Stimulated activated naive B cell treated with anti-CD40 and anti-IgM and Interleukin-4, amounts not matched to agents 10 μg/mL and 1 μg/mL and 100 μg/mL, for 72 hours (primary cell): ENCODE measurements at places on chromosomes 2 and 18.
A peak's percentile ranks its signal among the peaks of the same experiment; 100 is the strongest.

GRCh38 chr2:128488434-128488833 lies 169.8 kb upstream of the HS6ST1 start:
- H3K4me3 ChIP-seq: no peak overlapping the region
- DNase-seq: no peak
- peaks cover 23% of the 10 kb centered on the region for H3K4me1 ChIP-seq
- no peak overlapping the region for H3K27ac ChIP-seq
- H3K27me3 ChIP-seq: peaks cover 26% of the 10 kb centered on the region
- H3K36me3 ChIP-seq: no peaks in the 10 kb centered on the region

- H3K36me3 ChIP-seq: no peaks in the 10 kb centered on the region
- no peak for DNase-seq
- no peaks in the 10 kb centered on the region for H3K4me1 ChIP-seq
- no peak overlapping the region for H3K4me3 ChIP-seq
- no peak overlapping the region for H3K27ac ChIP-seq
Measured at GRCh38 chr2:11065833-11066485, 89.3 kb upstream of the SLC66A3 start.

GRCh38 chr2:60497500-60497899 lies 56.0 kb downstream of the BCL11A start:
- no peak for DNase-seq
- peak overlapping the region; percentile 98 for H3K27ac ChIP-seq
- peak overlapping the region; percentile 63 for H3K4me3 ChIP-seq
- H3K27me3 ChIP-seq: no peaks in the 10 kb centered on the region

DNA sequence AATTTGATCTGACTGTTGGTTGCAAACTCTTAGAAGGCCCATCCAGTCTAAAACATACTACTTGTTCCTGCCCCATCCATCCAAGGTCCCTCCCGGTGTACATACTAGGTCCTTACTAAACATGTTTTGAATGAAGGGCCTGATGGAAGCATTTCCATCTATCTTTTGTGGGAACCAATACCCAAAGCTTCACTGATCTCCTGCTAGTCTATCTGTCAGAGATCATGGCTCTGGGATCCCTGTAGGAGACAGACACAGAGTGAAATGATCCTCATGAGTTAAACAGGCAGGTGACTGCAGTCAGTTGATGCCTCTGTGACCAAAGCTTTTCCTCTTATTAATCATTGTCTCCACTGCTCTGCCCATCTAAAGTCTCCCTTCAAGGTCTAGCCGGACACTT lies 115.0 kb downstream of the ST6GAL2 start:
- H3K27me3 ChIP-seq: peaks cover 6% of the 10 kb centered on the region
- no peak overlapping the region for H3K4me3 ChIP-seq
- H3K4me1 ChIP-seq: no peaks in the 10 kb centered on the region
- no peak overlapping the region for H3K27ac ChIP-seq

DNA sequence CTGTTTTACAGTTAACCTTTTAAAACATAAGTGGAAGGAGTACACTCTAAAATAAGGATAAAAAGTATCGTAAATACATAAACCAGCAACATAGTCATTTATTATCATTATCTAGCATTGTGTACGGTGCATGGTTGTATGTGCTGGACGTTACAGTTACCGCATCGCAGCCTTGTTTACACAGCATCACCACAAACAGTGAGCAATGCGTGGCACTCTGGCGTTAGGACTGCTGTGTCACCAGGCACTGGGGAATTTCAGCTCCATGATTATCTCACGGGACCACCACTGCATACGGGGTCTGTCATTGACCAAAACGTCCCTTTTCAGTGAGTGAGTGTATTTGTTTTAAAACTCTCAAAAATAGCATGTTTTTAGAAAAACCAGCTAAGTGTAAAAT lies 103.0 kb upstream of the SNTG2 start:
- H3K4me3 ChIP-seq: no peak overlapping the region
- no peak for DNase-seq
- peaks cover 9% of the 10 kb centered on the region for H3K27me3 ChIP-seq
- H3K4me1 ChIP-seq: no peaks in the 10 kb centered on the region
- H3K36me3 ChIP-seq: no peaks in the 10 kb centered on the region
- no peak overlapping the region for H3K27ac ChIP-seq

GRCh38 chr2:200749631-200750322 lies 61.9 kb upstream of the BZW1 start:
- H3K27me3 ChIP-seq: no peaks in the 10 kb centered on the region
- H3K27ac ChIP-seq: no peak overlapping the region
- no peaks in the 10 kb centered on the region for H3K36me3 ChIP-seq
- no peak for DNase-seq

DNA sequence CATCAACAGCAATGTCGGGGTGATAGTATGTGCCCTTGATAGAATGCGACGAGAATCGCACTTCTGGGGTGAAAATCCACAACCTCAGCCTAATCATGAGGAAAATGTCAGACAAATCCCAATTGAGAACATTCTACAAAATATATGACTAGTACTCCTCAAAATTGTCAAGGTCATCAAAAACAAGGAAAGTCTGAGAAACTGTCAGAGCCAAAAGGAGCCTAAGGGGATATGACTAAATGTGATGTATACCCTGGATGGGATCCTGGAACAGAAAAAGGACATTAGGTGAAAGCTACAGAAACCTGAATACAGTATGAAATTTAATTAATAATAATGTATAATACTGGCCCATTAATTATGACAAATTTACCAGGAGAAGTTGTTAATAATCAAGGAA lies 7.6 kb upstream of the CACNB4 start:
- H3K4me3 ChIP-seq: no peak overlapping the region
- no peaks in the 10 kb centered on the region for H3K27me3 ChIP-seq
- no peaks in the 10 kb centered on the region for H3K4me1 ChIP-seq
- H3K27ac ChIP-seq: no peak overlapping the region

DNA sequence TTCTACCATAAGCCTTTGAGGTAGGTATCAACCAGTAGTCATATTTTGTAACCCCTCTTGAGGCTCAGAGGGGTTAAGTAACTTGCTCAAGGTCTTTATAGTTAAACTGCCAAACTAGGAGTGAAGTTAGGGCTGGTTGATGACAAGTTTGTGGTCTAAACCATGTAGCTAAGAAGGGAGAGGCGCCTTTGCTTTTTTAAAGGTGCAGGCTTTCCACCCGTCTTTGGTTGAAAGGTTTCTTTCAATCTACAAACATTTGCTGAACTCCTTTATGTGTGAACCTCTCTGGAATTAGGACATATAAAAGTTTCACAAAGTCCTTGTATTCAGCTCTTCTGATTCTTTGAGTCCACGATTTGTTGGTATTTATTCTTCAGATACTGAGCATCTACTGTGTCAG lies 2.4 kb upstream of the MTA3 start:
- no peak for DNase-seq
- H3K27ac ChIP-seq: no peak overlapping the region
- peaks cover 11% of the 10 kb centered on the region for H3K4me1 ChIP-seq
- no peaks in the 10 kb centered on the region for H3K27me3 ChIP-seq
- no peak overlapping the region for H3K4me3 ChIP-seq

GRCh38 chr2:20012282-20013125 lies at the start of gene MATN3:
MATN3 (minus strand) TSS chr2:20012668; CDS start chr2:20012631, 37 bp downstream.
- no peak for DNase-seq
- peaks cover 11% of the 10 kb centered on the region for H3K4me1 ChIP-seq
- H3K36me3 ChIP-seq: no peaks in the 10 kb centered on the region
- H3K27me3 ChIP-seq: peaks cover 31% of the 10 kb centered on the region
- peak within 1 kb of the TSS; percentile 83 for H3K4me3 ChIP-seq

- H3K27ac ChIP-seq: peak overlapping the region; percentile 73
- no peaks in the 10 kb centered on the region for H3K27me3 ChIP-seq
- peaks cover 56% of the 10 kb centered on the region for H3K4me1 ChIP-seq
- no peak overlapping the region for H3K4me3 ChIP-seq
- H3K36me3 ChIP-seq: no peaks in the 10 kb centered on the region
Measured at GRCh38 chr2:112724591-112725525, 4.0 kb downstream of the NT5DC4 start.

DNA sequence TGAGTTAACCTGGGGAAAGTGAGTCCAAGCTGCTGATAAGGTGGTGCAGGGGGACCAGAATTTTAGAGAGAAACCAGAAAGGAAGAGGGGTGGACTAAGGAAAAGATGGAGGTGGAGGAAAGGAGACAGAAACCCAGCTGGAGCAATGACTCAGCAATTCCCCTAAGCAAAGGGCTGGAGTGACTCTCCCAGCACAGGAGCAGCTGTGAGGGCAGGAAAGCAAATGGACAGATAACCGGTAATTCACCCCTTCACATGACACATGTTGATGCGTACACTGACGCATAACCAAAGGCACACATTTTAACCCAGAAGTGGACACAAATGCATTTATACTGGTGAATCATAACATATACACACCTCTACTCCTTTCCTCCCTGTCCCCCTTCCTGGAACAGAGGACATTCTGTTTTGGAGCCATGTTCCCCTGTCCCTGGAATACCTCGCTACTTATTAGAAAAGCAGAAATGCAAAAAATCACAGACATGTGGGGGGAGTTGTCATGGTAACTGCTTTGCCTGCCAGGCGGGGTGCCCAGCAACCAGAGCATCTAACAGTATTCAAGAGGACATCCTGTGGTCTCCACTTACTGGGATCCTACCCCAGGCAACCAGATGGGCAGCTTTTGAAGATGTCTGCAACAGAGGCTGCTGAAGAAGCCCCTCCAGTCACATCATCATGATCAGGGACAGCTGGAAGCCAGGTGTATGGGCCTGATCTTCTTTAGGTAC lies 4.7 kb downstream of the CDK5R2 start:
- H3K4me3 ChIP-seq: no peak overlapping the region
- no peak for DNase-seq
- peaks cover 5% of the 10 kb centered on the region for H3K36me3 ChIP-seq
- H3K27me3 ChIP-seq: peaks cover 55% of the 10 kb centered on the region
- H3K4me1 ChIP-seq: peaks cover 26% of the 10 kb centered on the region
- H3K27ac ChIP-seq: no peak overlapping the region

GRCh38 chr18:26425148-26425531 lies 123.2 kb downstream of the KCTD1 start:
- no peak overlapping the region for H3K27ac ChIP-seq
- no peaks in the 10 kb centered on the region for H3K36me3 ChIP-seq
- no peak overlapping the region for H3K4me3 ChIP-seq
- peaks cover 10% of the 10 kb centered on the region for H3K4me1 ChIP-seq
- no peaks in the 10 kb centered on the region for H3K27me3 ChIP-seq

DNA sequence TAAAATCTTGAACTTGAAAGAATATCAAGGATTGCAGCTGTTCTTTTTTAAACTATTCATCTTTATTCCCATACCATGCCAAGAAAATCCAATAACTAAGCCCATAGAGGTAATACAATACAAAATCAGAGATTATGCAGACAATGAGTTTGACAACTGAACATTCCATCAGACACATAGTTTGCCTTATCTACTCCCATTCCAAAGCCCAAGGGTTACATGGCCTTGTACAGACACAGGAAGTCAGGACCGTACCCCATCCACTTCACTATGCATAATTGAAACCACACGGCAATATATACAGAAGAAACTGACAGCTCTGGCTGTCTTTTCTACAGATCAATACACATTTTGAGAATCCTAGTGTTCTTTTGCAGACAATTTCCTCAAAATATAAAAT lies 181.3 kb downstream of the TMX3 start:
- no peak overlapping the region for H3K27ac ChIP-seq
- H3K4me3 ChIP-seq: no peak overlapping the region
- no peaks in the 10 kb centered on the region for H3K27me3 ChIP-seq
- no peaks in the 10 kb centered on the region for H3K36me3 ChIP-seq

DNA sequence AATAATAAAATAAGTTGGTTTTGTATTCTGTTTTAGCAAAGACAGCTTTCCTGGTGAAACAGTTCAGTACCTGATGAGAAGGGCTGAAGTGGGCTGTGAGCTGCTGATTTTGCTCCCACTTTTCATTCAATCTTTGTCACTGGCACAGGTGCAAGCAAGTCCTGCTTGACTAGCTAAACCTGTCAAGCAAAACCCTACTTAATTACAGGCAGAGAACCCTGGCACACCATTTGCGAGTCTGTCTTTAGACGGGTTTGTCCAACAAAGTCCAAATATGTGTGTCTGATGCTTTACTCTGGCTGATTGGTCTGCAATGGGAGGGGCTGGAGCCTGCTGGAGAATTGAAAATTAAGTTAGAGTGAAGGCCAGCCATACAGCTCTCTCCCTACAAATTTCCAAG lies 267.2 kb downstream of the EPHA4 start:
- no peak overlapping the region for H3K27ac ChIP-seq
- no peaks in the 10 kb centered on the region for H3K27me3 ChIP-seq
- no peaks in the 10 kb centered on the region for H3K4me1 ChIP-seq
- no peak overlapping the region for H3K4me3 ChIP-seq

- peaks cover 58% of the 10 kb centered on the region for H3K27me3 ChIP-seq
- no peaks in the 10 kb centered on the region for H3K36me3 ChIP-seq
- peak; percentile 22 for DNase-seq
- no peak overlapping the region for H3K27ac ChIP-seq
- peaks cover 5% of the 10 kb centered on the region for H3K4me1 ChIP-seq
Measured at GRCh38 chr2:237858294-237859081, 935 bp upstream of the RAMP1 start.

DNA sequence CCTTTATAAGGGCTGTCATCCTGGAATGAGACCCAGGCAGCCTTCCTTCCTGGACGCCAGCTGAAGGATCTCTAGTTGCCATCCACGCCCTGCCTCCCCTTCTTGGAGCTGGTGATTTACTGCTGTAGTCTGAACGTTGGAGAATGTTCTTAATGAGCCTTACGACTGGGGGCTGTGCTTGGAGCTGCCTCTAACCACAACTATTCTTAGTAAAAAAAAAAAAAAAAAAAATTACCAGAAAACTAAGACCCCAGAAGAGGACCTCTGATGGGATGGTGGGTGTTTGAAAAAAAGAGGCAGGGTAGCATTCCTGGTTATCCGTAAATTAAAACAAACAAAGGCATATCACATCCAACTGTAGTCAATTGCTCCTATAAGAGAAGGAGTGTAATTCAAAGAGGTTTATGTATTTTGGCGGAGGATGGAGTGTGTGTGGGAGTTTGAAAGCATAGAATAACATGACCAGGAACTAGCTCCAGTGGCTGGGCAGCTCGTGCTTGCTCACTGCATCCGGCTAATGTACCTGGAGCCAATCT lies 105.4 kb downstream of the QPCT start:
- no peak overlapping the region for H3K4me3 ChIP-seq
- no peak overlapping the region for H3K27ac ChIP-seq
- no peaks in the 10 kb centered on the region for H3K36me3 ChIP-seq
- H3K4me1 ChIP-seq: no peaks in the 10 kb centered on the region

DNA sequence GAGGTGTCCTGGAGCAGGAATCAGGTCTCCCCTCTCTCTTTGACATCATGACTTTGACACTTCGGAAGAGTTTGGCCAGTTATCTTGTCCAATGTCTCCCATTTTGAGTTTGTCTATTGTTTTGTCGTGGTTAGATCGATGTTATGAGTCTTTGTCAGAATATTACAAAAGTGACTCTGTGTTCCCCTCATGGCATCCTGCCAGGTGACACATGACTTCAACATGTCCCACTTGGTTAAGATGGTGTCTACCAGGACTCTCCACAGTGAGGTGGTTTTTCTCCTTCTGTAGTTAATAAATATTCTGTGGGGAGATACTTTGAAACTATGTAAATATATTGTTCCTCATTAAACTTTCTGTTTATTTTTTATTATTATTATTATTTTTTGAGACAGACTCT lies 76.6 kb upstream of the BZW1 start:
- no peaks in the 10 kb centered on the region for H3K4me1 ChIP-seq
- no peak overlapping the region for H3K4me3 ChIP-seq
- no peak overlapping the region for H3K27ac ChIP-seq
- no peak for DNase-seq
- H3K36me3 ChIP-seq: no peaks in the 10 kb centered on the region

GRCh38 chr18:45806226-45806625 lies 19.2 kb upstream of the SIGLEC15 start:
- no peak for DNase-seq
- no peak overlapping the region for H3K27ac ChIP-seq
- peaks cover 11% of the 10 kb centered on the region for H3K36me3 ChIP-seq
- peaks cover 15% of the 10 kb centered on the region for H3K4me1 ChIP-seq
